Thoracic aorta (tissue), 2 donors: ENCODE measurements at places on chromosomes 4 and X.

GRCh38 chr4:113050837-113051236, 1.4 kb downstream of the ANK2 start:
- no peak for DNase-seq

- DNase-seq = no peak
Measured at GRCh38 chr4:11904117-11904535, 475.4 kb upstream of the HS3ST1 start.

DNA sequence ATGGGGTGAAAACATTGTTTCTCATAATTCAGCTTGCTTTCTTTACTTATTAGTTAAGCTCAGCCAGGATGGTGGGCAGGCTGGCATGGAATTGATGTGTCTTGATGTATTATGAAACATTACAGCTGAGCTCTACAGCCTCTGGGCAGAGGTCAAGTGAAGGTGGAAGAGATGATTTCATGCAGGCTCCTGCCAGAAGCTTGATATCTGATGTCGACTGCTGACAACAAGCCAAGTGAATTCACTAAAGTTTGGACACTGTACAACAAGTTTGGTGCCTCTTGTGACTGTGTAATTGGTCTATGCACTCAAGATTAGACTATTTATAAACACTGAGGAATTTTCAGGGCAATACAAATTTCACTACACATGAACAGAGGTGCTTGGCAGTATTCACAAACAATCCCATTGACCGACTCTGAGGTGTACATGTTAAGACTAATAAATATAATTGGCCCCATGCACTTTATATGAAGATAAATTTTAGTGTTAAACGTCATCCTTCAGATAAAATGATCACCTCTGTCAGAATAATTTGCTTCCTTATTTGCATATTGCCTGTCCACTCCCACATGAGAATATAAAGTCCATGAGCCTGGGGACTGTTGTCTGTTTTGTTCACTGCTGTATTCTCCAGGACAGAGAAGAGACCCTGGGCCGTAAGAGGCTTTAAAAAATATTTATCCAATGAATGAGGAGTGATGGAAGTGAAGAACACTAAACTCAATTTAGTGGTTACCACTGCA, 612.2 kb downstream of the IQCM start:
- DNase-seq = no peak

DNA sequence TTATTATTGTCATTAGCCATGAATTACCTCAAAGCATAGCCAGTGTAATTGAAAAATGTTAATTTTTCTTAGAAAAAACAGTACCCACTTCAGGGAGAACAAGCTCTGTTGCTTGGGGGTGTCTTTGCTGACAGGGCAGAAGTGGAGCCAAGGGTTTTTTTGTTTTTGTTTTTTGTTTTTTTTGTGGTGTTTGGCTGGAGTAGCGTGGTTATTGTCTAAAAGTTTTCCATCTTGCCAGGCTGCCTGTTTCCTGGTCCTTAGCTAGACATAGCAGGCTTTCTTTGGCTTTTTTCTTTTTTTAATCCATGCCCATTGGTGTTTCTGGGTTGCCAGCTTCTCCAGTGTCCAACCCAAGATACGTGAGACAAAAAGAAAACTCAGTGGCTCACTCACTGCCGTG, 61.5 kb downstream of the CASP3 start:
- no peak for DNase-seq

DNA sequence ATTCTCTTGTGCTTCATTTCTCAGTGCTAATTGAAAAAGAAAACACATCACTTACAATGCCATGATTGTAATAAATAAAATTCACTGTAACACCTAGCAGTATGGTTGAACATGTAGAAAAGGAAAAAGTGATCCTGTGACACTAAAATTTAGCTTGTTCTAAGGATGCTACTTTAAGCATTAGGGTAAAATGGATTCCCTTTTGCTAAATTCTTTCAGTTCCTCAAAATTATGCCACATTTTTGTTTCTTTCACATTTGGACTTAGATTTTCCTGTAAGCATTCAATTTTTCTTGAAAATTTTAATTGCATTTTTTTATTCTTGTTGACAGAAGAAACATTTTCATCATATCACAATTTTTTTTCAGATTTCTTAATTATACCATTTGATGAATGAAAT, 19.4 kb downstream of the TET2 start:
- no peak for DNase-seq

GRCh38 chrX:47456080-47456479, 26.9 kb downstream of the ZNF41 start:
- DNase-seq = no peak

DNA sequence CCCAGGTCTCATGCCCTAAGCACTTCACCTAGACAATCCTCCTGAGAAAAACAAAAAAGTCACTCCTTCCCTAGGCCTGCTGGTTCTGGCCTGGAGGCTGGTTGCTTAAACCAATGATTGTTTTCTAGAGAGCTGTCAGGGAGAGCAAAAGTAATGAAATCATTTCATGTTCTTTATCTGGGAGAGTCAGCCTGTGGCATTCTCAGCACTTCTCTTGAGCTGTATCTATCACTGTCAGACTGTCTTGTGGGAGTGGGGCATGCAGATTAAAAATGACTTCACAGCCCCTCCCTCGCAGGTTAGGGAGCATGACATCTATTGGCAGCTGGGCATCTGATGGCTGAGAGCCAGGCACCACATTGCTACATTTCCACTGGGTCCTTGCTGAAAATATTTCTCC, 20.4 kb upstream of the TMEM154 start:
- DNase-seq = no peak

- DNase-seq = no peak
Measured at GRCh38 chr4:150127757-150128156, 49.5 kb downstream of the DCLK2 start.

GRCh38 chr4:11166034-11166433, 262.7 kb downstream of the HS3ST1 start:
- DNase-seq = no peak

DNA sequence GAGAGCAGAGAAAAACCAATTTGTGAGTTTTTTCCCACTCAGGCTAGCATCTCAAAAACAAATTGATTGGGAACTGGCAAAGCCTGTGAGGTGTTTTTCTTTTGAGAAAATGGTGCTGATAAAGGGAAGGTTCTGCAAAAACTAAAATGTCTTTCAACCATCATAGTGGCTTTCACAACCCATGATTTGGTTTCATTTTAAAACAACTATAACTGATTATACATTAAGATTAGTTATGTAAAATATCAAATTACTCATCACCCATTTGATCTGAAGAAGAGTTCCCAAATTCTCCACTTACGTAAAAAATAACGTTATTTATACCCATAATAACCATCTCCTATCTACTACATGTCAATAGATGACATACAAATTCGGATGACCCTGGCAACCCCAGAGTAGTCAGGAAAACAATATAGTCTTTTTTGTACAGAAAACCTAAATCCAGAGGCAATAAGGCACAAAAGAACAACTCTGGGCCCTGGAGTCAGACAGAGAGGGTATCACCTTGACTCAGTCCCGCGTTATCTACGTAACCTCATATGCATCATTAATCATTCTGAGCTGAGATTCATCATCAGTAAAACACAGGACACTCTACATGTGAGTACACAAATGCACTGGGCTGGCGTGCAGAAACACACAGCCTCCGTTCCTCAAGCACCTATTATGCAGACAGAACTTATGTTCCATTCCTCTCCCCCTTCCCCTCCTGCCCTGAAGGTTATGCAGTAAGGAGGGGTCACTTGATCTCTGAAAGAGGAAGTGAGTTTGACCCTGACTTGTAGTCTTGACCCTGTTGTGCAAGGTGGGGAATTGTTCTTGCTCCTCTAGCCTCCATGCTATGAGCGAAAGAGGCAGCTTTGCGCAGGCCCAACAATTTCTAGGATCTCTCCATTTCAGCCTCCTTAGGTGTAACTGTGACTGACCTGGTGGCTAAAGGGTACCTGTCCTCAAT, 82.2 kb downstream of the SLC9A7 start:
- DNase-seq = no peak
